ENCODE measurements at places on chromosomes 2 and 18. TPM values are rescaled to one million over a fixed set of nuclear protein-coding genes. Genes with fewer than 3 reads are reported as not detected.

The SCYGR4 gene
- total RNA-seq: not detected

The CHST10 gene
- total RNA-seq: 0.53 TPM

The SDC1 gene
- 757 TPM for total RNA-seq

The OR6B2 gene
- not detected for total RNA-seq

The CACNB4 gene
- 11.1 TPM for total RNA-seq

The ABCG5 gene
- not detected for total RNA-seq

The GAREM2 gene
- 0.19 TPM for total RNA-seq

The PLEK gene
- 3.2 TPM for total RNA-seq

The LRRTM4 gene
- not detected for total RNA-seq

The FSIP2 gene
- total RNA-seq: 0.04 TPM

The ITPRID2 gene
- 69.2 TPM for total RNA-seq

The CELF4 gene
- not detected for total RNA-seq

The RGPD3 gene
- total RNA-seq: 0.26 TPM

The OSR1 gene
- total RNA-seq: 1.8 TPM

The COL3A1 gene
- 119 TPM for total RNA-seq

The UGT1A5 gene
- 5.2 TPM for total RNA-seq

The CDH2 gene
- 0.38 TPM for total RNA-seq

The DLGAP1 gene
- total RNA-seq: 0.95 TPM

The PID1 gene
- 1.0 TPM for total RNA-seq

The DNAH6 gene
- not detected for total RNA-seq

The CIDEA gene
- not detected for total RNA-seq

The RTTN gene
- 8.2 TPM for total RNA-seq

The TTN gene
- total RNA-seq: 0.94 TPM

The MATN3 gene
- total RNA-seq: 1.3 TPM

The TUBB8B gene
- not detected for total RNA-seq

The ANKRD62 gene
- total RNA-seq: 0.97 TPM

The TCF23 gene
- total RNA-seq: not detected

The SCN7A gene
- total RNA-seq: 5.4 TPM

The MC5R gene
- total RNA-seq: 0.38 TPM

The MOB1A gene
- 87.9 TPM for total RNA-seq

The HOXD11 gene
- not detected for total RNA-seq

The REG1B gene
- total RNA-seq: not detected

The RSAD2 gene
- total RNA-seq: 1.1 TPM

The ERICH2 gene
- not detected for total RNA-seq
